ENCODE measurements at places on chromosomes 4 and X.

- no peak for DNase-seq
These were observed 258.2 kb downstream of the PPP1R2C start for GRCh38 chrX:42519666-42520231.

DNA sequence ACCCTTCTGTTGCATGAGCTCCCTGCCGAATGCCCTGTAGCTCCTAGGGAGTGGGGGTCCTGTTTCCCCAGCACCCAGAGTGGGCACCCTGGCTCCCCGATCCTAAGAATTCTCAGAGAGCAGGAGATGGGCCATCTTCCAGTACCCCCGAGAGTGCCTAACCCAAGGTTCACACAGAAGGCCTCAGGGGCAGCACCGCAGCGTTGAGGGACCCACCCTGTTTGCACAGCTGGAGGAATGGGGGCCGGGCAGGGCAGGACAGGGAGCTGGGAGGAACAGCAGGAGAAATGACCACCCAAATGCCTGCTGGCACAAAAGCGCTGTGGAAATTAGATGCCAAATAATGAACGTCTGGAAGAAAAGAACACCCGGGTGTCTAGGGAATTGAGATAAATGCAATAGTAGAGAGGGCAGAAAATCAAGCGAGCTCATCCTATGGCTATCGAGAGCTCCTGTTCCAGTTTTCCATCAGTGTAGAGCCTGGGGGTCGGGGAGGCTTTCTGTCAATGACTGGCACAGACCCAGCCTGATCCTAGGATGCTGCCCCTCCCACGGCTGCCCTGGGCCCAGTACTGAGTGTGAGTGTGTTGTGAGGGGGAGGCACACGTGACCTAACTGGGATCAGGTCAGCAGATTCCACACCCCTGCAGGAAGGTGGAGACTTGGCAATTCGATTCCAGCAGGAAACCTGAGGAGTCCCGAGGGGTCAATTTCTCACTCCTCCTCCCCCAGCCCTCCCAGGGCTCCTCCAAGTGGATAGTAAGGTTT lies 25.7 kb downstream of the SEPTIN6 start:
- DNase-seq: no peak

GRCh38 chr4:80685214-80685613 lies 345.3 kb upstream of the BMP3 start:
- no peak for DNase-seq

- no peak for DNase-seq
These were observed 406.3 kb upstream of the GRIA3 start for GRCh38 chrX:122777766-122778165.

DNA sequence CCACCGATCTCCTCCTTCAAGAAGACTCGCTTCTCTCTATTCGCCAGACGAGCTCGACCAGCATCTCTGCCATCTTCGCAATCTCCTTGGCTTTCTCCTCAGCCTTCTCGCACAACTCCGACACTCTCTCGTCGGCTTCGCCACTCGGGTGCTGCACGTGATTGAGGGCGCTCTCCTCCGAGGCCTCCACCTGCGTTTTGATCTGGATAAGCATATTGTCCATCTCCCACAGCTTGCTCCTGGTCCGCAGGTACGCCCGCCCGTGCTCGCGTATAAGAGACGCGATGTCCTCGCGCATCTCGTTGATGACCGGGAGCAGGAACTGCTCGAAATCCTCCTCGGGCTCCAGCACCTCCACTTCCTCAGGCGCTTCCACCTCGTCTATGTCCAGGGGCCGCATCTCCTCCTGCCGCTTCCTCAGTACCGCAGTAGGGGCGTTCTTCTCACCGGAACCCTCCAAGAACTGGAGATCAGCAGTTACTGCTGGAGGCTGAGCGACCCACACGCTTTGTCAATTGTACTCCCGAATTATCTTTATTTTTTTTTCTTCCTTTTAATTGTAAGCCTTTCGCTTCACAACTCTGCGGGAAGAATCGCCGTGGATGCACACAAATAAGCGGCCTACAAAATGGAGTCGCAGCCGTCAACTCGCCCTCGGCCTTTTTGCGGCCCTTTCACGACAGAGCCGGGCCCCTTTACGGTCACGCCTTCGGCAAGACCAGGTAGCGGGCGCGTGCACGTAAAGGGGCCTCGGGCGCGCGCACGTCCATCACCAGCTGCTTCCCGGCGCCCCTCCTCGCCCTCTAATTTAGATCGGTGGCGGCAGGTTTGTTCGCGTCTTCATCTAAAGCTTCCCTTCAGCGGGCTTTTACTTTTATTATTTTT lies at the start of gene MRFAP1L1:
Gene MRFAP1L1 (minus strand): TSS at position 636 of the 885 bp plus-strand sequence. CDS start 236 bp downstream, at position 400.
- DNase-seq: peak; percentile 96

DNA sequence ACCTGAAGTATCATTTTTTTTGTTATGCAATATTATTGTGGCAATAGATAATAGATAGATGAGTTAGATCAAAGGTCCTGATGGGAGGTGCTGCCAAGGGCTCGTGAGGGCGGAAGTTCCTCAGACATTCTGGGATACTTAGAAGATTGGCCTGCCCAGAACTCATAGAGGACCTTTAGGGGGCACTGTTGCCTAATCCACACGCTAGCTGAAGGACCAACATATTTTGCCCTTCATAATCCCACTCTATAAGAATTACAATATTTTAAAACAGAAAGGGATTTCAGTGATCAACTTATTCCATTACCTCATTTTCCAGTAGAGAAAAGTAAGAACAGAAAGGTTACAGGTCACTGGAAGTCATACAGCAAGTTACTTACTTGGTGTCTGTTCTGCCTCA lies 22.9 kb upstream of the COX7B2 start:
- peak; percentile 32 for DNase-seq

All from inflammatory macrophage (primary cell).